Stimulated activated CD4-positive, alpha-beta T cell treated with anti-CD3 and anti-CD28 coated beads, Interleukin-12 subunit alpha, Interleukin-12 subunit beta, amount 100 ng/mL, for 48 hours (primary cell): ENCODE measurements at places on chromosomes 12 and 14.

DNA sequence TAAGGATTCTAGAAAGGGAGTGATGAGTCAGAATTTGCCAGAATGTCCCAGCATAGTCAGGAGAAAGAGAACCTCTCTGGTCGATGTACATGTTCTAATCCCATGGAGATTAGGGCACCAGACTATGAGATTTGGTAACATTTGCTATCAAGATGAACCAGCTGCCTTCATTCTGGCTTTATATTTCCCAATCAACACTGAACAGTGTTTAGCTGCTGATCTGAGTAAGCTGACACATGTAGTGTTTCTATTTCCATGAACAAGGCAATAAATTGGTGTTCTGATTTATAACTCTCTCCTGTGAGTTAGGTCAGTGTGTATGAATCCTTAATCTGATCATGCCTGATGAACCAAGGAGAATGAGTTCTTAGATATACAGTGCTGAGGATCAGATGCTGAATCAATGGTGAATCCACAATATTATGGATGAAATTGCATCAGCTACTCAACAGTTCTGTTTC is 158.0 kb upstream of the AMIGO2 start:
- DNase-seq = no peak

DNA sequence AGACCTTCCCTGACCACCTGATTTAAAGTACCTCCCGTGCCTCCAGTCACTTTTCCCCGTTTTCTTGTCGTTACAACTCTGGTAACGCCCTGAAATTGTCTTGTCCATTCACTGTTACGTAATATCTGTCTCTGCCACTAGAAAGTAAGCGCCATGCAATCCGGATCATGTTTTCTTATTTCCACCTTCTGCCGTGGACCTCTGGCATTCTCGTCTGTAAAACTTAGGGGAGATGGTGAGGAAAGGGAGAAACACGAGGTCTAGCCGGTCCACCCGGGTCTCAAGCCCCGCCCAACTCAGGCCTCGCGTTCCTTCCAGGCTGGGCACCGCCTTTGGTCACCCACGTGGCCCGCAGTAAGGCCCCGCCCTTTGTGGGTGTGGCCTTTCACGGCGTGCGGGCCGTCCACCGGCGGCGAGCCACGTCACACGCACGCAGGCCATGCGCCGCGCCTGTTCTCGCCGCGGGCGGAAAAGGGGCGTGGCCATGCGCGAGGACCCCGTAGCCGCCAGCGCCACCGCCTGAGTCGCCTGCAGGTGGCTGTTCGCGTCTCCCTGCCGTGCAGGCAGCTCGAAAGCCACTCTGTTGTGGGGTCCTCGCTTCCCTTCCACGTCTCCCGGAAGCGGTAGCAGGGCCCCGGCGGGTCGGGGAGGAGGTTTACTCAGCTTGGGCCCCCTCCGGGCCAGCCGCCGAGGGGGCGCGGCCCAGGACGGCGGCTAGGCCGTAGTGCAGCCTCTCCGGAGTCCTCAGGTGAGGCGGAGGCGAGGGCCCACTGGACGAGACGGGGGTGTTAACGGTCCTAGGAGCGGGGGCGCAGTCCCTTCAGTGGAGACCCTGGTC is at the start of gene GOLGA5:
TSS of gene GOLGA5 (plus strand) at position 597 of the 838 bp plus-strand sequence. CDS start 3,133 bp downstream, outside the sequence.
- DNase-seq = peak; percentile 95

DNA sequence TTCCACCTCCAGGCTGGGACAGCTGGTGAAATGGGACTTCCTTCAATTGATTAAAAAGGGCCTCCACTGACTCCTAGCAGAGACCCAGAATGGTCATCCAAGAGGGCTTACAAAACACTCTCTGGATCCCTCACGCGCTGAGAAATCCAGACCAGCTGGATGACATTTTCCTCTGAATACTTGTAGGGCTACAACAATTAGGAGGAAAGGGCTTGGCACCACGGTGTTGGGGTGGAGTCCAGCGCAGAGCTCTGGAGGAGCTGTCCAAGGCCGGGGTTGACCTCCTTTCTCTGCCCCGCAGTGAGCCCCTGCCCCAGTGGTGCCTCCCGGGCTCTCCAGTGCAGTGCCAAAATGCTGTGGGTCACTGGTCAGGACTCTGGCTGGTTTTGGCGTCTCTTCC is 189.0 kb upstream of the CCND2 start:
- DNase-seq = no peak

- no peak for DNase-seq
These were observed 343.6 kb downstream of the BCL11B start for GRCh38 chr14:98928418-98928817.

- peak; percentile 92 for DNase-seq
These were observed at the start of the genes CCDC59 and METTL25 for GRCh38 chr12:82358200-82359114. Gene CCDC59 (minus strand): TSS chr12:82358387. CDS start chr12:82358376, 11 bp downstream. Gene METTL25 (plus strand): TSS chr12:82358529. CDS start chr12:82358566, 37 bp downstream.

- DNase-seq = no peak
These were observed 97.2 kb downstream of the MGAT4C start for GRCh38 chr12:86158956-86159355.

- peak; percentile 32 for DNase-seq
These were observed 55.9 kb downstream of the CCDC92 start for GRCh38 chr12:123916729-123917128.

GRCh38 chr12:14910090-14910915 is 24.6 kb upstream of the MGP start:
- peak; percentile 37 for DNase-seq

DNA sequence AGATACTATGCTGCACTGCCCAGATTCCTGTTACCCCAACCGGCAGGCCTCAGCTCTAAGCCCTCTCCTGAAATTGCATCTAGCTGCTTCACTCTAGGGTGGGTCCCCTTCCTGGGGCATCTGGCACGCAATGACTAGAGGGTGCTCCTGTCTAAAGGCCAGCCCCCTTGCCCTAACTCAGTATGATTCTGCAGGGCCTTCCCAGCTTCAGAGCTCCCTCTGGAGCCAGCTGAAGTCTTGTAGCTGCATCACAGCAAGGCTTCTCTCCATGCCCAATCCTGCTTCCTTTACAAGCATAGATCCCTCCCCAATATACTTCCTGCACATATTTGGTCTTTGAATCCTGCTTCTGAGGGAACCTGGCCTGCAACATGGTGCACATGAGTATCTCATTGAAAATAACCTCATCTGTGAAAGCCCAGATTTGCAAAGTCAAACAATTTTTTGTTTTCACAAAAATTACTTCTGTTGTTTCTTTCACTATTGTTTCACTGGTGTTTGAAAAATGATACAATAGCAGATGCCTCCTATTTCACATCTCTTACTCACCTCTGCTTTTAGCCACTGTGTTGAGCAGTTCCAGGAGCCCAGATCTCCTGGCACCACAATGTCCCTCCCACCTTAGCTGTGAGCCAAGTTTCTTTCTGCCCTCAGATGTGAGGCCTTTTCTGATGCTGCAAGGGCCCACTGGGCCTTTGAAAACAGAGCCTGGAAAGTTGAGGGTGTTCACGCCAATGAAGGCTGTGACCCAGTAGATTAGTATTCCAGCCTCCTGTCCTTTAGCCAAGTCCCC is 169.5 kb upstream of the EGLN3 start:
- no peak for DNase-seq

GRCh38 chr14:74133833-74134481 is 49.2 kb downstream of the LIN52 start:
- DNase-seq = no peak

DNA sequence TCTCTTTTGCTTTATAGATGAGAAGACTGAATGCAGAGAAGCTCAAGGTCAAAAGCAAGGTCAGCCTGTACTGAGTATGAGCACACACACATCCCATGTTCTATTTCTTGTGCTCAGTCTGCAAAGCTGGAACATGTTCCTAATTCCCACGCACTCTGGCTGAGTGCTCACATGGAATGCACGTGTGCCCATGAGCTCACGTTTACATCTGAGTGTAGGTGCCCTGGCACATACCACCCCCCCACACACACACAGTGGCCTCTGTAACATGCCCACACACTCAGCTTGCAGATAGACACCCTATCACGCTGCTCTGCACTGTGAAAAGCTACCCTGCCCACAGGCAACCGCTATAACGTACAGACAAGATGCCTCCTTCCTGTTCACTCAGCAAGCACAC is 700.1 kb downstream of the MED13L start:
- no peak for DNase-seq

DNA sequence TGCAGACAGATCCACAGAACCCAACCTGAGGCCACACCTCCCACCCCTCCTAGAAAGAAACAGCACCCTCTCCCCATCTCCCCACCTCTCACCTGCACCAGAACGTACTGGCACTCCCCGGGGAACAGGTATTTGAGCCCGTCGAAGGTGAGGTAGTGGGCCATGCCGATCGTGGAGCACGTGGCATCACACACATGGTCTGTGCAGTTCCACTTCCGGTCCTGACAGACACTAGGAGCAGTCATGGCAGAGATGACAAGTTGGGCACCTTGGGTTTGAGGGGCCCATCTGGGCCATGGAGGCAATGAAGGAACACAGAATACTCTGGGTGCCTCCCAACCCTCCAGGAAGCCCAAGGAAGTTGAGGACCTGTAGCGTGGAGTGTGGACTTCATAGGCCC is 89.5 kb upstream of the ANO2 start:
- DNase-seq = no peak

DNA sequence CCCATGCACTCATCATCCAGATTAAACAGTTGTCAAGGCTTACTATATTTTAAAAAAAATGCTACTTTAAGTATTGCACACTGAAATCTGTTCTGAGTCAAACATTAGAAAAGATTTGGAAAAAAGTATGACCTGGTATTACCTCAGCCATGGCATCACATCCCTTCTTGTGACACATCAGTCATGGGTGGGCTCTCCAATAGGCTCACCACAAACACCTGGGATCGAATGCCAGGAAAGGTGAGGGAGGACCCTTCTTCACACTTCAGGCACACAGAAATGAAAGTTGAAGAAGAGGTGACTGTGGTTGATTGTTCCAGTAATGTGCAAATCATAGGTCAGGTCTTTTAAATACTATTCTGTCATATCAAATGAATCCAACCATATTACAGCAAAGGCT is 36.6 kb upstream of the GZMB start:
- DNase-seq = peak; percentile 66

DNA sequence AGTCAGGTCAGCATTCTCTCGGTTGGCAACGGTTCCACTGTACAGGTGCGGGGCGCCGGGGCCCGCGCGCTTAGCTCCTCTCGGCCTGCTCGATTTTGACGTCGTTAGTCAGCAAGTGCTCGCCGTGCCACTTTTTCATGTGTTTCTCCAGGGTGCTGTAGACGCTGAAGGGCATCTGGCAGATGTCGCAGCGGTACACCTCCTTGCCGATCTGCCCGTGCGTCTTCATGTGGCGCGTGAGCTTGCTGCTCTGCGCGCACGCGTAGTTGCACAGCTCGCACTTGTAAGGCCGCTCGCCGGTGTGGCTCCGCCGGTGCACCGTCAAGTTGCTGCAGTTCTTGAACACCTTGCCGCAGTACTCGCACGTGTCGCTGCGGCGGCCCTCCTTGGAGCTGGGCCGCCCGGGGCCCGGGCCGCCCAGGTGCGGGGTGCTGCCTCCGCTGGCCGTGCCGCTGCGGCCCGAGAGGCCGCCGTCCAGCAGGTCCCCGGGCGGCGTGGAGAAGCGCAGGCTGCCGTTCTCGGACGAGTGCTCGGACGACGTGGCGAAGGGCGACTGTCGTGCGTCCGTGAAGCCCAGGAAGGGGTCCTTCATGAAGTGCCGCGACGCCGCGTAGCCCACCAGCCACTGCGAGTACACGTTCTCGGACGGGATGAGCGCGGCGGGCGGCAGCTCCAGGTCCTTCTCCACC is 97.8 kb downstream of the BCL11B start:
- DNase-seq = no peak

DNA sequence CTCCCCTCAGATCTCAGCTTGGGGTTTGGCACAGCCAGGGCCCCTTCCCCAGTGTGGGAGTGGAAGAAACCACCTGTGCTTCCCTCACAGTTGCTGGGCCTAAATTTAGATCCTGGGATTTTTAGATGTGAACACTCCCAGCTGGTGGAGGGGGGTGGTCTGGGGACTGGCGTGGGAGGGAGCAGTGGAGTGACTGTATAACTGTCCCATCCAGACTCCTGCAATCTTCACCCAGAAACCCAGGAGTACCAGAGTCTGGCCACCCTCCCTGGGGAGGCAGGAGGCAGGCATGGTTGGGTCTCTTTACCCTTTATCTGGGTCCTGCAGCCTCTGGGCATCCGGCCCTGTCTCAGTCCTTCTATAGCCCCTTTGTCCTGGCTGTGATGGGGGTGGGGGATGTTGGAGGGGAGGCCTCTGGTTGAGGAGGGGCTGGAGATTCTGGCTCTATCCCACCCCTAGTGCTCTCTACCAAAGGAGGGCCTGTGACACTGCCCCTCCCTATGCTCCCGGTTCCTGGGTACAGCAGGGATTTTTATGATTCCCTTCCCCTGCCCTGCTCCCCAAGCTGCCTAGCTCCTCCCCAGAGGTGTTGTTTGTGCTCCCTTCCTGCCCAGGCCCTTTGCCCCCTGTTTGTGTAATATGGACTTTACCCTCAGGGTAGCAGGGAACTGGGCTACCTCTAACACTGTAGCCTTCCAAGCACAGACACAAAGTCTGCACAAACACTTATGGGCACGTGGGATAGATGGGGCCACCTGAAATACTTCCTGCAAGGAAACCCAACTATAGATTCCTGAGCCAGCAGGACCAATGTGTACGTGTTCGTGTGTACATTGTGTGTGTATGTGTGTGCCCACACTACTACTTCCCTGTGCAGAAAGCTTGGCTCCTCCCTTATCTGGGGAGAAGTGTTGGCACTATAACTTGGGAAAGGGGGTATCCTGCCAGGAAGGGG is 1.7 kb downstream of the ERBB3 start:
- DNase-seq = no peak

DNA sequence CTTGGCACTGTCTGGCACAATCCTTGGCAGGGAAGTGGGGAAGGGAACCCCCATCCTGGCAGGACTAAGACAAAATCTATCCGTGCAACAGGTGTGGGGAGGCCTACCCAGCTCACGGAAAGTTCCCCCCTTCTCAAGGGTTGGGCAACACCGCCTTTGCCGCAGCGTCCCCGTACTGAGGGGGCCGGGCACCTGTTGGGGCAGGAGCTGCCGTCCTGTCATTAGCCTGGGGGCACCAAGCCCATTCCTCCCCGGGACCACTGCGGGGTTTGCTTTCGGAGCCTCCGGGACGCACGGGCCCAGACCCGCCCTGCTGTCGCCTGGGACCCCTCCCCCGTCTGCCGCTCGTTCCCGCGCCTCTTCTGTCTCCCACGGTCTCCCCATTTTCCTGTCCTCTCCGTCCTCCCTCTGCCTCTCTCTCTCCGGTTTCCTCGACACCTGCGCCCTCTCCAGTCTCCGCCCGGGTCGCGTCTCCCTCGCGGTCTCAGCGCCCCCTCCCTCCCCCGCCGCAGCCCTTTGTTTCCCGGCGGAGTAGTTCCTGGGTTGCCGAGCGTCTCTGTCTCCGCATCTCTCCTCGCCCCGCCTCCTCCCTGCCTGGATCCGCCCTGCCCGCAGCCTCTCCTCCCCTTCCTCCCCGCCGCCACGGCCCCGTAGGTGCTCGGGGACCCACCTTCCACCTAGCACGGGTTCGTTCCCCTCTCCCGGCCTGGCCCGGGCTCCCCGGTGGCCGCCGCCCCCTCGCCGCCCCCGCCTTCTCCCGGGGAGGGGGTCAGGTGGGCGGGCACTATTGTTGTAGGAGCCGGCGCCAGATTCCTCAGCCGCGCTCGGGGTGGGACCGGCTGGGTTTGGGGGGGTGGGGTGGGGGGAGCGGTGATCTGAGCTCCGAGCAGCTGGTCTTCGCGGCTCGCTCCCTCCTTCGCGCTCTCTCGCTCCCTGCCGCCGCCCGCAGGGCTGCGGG is at the start of gene CACNB3:
TSS of gene CACNB3 (plus strand) at position 624 of the 958 bp plus-strand sequence. CDS start 434 bp downstream, outside the sequence.
- DNase-seq = peak; percentile 71

- no peak for DNase-seq
These were observed 8.9 kb upstream of the RNF212B start for GRCh38 chr14:23228812-23229211.
